ENCODE measurements at places on chromosomes 1 and 21. TPM values are rescaled to one million over a fixed set of nuclear protein-coding genes. Genes with fewer than 3 reads are reported as not detected.
A peak's percentile ranks its signal among the peaks of the same experiment; 100 is the strongest.

DNA sequence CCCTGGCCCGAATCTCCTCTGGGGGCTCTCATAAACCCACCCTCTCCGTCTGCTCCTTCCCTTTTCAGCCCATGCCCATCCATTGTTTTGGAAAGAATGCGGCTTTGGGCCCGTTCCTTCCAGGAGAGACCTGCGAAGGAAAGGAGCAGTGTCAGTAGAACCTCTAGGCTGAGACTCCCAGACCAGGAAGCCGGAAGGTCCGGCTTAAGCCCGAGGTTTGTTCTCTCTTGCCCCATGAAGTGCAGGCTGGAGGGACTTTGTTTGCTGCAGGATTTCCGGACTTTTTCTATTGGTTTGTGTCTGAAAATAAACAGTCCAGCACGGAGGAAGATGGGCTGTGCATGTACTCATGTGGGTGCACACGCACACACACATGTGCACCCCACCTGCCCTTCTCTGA lies 49.8 kb downstream of the ELK4 start:
- no peak for DNase-seq

DNA sequence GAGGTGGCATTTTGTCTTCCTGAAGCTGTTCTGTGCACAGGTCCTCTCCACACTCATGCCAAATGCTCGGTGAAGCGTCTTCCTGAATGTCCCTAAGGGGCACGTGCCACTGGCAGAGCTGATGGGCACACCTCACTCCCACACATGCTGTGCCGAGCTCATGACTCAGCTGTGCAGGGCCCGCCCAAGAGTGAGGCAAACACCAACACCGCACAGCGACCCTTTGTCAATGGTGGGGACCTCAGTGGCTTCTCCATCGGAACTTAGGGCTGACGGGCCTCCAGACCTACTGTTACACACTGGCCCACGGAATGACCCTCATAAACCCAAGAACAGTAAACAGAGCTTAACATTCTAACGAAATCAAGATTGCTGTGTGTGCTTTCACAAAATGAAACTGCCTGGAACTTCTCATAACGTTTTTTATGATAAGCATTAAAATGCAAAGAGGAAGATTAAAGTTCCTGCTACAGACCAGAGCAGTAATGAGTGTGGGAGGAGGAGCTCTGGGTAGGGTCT lies 89.3 kb downstream of the SIM2 start:
- DNase-seq, result no peak

DNA sequence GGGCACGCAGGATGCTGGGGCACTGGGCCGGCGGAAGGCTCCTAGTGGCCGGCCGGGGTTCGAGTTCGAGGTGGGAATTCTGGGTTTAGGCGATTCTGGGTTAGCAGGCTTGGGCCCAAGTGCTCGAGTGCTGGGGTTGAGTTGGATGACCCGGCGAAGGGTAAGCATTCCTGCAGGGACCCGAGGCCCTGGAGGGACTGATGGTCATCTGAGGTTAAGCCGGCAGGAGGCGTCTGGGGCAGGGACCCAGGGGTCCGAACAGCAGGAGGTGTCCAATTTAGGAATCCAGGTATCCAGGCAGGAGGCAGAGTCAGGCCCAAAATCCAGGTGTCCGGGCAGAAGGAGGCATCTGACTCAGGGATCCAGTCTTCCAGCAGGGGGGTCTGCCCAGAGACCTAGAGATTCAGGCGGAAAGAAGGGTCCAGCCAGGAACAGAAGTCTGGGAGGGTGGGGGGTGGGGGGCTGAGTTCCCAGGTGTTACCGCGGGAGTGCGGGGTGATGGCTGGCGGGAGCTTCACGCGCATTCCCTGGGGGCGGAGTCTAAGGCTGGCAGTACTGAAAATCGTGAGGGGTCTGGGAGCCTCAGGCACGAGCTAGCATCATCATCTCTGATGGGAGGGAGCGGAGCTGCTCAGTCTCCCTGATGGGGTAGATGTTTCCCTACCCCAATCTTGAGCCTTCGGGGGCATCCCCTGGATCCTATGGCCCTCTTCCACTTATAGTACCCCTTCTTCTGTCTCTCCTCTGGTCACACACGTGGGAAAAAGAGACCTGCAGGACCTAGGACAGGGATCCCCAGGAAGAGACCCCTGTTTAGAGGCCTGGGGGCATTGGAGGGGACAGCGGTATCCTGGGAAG lies 585 bp downstream of the GPR3 start:
- DNase-seq, result peak; percentile 60

Gene MROH9
- total RNA-seq, result not detected

Measured in Karpas-422 (cell line).